Activated CD4-positive, alpha-beta T cell treated with anti-CD3 and anti-CD28 coated beads, Interleukin-2, Interleukin-4, amounts not matched to agents 100 ng/mL and 50 ng/mL, durations not matched to agents 16 hours and 8 hours (primary cell): ENCODE measurements at places on chromosomes 4 and X.

- DNase-seq, result no peak
These were observed 161.6 kb upstream of the MID1 start for GRCh38 chrX:10781847-10782530.

DNA sequence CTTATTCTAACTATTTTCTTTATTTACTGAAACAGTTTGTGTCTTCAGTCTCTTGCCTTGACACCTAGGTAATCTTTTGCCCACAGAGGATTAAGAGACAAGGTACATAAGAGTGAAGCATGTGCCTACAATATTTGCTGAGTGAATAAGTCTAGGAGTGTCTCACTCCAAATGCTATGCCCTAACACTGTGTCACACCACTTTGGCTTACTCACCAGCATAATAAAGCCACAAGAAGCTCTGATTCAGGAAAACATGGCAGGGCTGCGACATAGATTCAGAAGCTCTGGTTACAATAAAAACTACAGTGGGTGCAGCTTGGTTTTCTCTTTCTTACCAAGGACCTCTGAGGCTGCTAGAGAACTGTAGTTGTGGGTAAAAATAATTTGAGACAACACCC is 127.1 kb downstream of the RBM46 start:
- no peak for DNase-seq

DNA sequence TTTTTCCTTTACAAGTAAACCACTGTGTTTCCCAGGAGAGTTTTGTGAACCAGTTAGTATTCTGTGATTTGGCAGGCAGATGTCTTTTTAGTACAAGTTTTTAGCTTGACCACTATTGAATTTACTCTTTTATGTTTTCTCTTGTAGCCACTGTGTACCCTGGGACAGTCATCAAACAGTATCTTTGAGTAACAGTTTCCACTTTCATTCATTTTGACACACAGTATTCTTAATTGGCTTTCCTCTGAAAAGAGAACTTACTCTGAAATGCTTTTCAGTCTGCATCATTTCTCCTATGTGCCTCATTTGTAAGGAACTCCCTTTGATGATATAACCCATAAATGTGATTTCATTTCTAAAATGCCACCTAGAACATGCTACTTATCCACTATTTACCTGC is 476.5 kb downstream of the PDGFC start:
- no peak for DNase-seq

GRCh38 chr4:35493977-35494376 is 750.3 kb downstream of the ARAP2 start:
- DNase-seq, result no peak

- no peak for DNase-seq
These were observed 1.2 kb downstream of the NPNT start for GRCh38 chr4:105896461-105896942.

GRCh38 chr4:164639001-164639400 is 114.9 kb upstream of the SMIM31 start:
- no peak for DNase-seq

DNA sequence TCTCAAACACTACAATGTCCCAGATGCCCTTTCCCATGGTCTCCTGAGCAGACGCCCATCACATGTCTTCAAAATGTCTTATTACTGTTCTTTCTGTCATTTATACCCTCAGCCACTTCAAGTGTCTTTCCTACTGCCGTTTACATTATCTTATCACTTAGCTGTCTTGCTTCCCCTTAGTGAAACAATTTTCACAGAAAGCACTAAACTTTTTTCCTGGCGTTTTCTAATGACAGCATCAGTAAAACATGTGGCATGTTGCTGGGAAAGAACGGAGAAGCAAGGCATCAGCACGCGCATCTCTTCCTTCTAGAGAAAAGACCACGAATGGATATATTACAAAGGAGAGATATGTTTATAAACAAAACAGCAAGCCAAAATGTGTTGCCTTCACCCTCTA is 189.7 kb upstream of the SLIT2 start:
- DNase-seq, result no peak

- peak; percentile 53 for DNase-seq
These were observed 25.0 kb upstream of the BCORL1 start for GRCh38 chrX:129957241-129958082.

DNA sequence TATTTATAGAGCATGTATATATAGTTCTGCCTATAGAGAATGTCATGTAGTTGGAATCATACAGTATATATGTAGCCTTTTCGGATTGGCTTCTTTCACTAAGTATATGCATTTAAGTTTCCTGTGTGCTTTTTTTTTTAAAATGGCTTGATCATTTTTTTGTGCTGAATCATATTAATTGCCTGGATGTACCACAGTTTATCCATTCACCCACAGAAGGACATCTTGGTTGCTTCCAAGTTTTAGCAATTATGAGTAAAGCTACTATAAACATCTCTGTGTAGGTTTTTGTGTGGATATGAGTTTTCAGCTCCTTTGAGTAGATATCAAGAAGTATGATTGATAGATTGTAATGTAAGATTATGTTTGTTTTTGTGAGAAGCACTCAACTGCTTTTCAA is 23.8 kb downstream of the PTTG2 start:
- DNase-seq, result no peak

DNA sequence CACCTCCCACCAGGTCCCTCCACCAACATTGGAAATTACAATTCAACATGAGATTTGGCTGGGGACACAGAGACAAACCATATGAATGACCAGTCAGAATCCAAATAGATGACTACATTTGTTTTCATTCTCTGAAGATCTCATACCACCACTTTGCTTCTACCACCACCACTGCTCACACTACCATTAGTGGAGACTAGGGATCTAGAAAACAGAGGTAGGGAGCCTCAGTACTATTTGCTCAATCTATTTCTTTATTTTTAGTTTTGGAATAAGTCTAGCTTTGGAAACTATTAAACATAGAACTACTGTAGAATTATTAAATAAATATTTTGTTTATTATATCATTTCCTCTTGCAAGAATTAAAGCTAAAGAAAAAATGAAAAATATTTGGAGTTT is 727.9 kb downstream of the CCSER1 start:
- DNase-seq, result no peak

DNA sequence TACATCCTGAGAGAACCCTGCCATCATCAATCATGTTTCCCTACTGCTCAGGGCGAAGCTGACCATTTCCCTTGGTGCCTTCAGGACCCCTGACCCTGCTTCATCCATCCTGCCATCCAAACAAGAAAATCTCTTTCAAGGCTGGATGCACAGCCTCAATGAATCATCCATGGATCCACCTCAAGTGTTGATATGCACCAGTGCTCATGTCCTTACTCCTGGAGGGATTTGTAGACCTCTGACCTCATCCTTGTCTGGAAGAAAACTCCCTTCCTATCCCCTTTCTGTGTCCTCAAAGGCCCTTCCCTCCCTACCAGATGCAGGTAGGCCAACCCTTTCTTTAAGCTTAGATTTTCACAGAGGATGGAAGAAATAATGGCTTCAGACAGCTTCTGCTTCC is 24.6 kb downstream of the BEX3 start:
- DNase-seq, result no peak

DNA sequence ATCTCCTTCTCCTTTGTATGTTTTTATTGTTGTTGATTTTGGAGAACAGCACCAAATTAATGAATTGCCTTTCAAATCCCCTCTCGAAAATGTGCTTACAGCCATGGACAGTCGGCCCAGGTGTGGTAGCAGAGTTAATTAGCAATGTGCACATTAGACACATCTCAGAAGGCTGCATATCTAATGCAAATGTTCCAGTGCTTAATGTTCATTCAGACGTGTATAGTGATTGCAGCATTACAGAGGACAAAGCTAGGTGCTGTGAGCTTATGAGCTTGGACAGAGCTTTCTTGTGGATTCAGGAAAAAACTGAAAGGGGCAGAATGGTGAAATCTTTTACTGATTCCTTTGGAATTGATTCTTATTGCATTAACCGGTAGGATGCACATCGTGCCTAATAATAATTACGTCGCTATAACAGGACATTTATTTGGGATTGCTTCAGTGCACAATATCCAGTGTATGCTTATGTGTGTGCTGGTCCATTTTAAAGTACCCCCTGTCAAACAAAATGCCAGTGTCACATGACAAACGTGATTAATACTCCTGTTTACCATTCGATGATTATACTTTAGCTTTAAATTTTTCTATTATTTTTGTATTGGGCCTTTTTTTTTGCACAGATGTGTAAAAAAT is 552.9 kb upstream of the EPHA5 start:
- DNase-seq, result no peak

GRCh38 chr4:20265726-20266125 is 14.0 kb downstream of the SLIT2 start:
- no peak for DNase-seq

GRCh38 chr4:19368800-19369199 is 882.9 kb upstream of the SLIT2 start:
- no peak for DNase-seq

DNA sequence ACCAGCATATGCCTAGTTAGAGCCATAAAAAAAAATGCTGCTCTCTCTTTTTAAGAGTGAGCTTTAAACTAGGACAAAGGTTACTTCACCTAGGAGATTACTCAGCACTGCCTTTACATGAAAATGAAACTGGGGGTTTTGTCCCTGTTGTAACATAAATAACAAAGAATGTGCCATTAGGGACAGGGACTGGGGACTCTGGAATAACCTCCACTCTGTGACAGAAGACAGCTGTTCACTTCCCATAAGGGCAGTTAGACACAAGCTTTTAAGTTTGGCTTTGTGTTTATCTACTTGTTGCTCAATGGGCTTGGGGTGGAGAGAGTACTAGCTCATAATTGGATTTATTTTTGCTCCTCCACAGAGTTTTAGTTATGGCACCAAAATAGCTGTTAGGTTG is 11.9 kb downstream of the ENPEP start:
- DNase-seq, result no peak

DNA sequence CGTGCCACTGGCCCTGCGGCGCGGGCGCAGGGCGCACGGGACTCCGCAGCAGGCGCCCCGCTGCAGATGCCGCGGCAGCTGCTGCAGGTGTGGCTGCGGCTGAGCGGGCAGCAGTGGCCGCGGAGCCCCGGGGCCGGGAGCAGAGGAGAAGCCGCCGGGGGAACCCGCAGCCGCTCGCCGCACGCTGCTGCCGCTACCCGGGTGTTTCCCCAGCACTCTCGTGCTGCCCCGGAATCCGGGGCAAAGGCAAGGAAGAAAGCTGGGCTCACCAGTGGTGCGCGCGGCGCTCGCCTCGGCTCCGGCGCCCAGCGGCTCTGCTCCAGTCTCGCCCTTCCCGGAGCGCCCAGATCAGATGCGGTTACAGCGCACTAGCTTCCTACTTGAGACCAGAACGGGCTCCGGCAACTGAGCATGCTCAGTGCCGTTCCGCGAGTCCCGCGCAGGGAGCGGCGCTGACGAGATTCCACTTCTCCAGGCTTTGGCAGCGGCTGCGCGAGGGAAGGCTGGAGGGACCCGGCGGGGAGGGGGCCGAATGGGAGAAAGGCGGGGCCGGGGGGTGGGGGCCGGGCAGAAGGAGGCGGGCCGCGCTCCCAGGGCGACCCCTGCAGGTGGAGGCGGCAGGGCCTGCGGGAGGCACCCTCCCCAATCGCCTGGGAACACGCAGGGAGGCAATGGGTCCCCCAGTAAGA is at the start of gene APBB2:
TSS of gene APBB2 (minus strand) at position 407 of the 689 bp plus-strand sequence. CDS start 181,288 bp downstream, outside the sequence.
- DNase-seq, result peak; percentile 56
